ENCODE measurements at places on chromosomes 4 and X.

DNA sequence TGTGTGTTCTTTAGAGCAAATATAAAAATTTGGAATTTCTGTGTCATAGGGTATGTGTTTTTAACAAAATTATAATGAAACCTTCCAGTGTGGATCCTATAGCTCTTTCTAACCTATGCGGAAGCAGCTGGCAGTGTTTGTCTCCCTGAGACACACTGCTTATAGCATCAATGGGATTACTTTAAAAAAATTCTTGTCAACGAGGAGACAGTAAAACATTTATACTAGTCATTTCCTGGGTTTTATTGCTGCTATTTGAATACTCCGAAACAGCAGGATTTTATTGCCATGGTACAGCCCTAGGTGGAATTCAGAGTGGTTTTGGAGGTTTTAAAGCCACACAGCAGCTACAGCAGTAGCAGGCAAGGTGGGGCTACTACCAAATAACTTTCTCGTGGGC lies 145.1 kb upstream of the IL1RAPL2 start:
- DNase-seq, result no peak

DNA sequence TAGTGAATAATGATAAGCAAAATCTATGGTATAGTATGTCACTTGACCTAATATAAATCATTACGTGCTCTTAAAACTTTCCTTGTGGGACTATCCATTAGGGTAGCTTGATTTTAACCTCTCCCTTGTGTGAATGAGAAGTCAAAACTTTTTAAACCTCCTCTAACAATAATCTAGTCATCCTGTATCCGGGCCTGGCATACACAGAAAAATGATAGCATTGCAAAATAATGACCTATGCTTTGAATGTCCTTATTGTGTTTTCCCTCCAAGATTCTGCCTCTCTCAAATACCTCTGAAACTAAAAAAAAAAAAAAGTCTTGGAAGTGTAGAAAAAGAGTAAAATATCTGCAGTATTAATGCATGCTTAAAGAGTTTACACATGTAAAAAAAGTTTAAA lies 250.0 kb upstream of the NDST3 start:
- no peak for DNase-seq

DNA sequence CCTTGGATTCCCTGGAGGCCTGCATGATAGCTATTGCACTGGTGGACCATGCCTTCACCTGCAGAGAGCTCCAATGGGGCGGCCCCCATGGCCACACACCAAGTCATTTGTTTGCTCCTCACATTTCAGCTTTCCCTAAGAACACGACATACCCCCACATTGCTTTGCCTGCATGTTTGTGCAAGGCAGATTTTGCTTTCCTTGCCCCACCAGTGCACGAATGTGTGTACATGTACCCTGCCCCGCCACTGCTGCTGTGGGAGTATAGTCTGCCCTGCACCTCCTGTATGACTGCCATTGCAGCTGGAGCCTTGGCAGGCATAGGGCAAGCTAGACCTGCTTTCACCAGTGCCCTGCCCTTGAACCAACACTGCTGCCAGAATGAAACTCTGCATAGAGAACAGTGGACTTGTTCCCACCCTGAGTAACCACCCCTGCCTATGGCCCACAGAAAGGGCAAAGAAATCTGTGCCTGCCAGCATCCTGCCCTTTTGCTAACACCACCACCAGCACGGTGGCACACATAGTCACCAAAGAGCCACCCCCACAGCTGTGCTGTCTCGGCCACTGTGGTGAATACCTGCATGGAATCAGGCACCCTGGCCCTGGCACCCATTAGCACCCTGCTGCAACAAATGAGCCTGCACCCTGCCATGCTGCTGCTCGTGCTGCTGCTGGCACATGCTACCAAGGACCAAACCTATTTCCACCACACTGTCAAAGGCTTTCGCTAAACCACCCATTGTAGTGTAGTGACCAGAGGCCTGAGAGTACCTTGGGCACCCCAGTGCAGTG lies 661.7 kb upstream of the FAM241A start:
- no peak for DNase-seq

- no peak for DNase-seq
Measured at GRCh38 chr4:137614491-137614890, 82.2 kb upstream of the PCDH18 start.

DNA sequence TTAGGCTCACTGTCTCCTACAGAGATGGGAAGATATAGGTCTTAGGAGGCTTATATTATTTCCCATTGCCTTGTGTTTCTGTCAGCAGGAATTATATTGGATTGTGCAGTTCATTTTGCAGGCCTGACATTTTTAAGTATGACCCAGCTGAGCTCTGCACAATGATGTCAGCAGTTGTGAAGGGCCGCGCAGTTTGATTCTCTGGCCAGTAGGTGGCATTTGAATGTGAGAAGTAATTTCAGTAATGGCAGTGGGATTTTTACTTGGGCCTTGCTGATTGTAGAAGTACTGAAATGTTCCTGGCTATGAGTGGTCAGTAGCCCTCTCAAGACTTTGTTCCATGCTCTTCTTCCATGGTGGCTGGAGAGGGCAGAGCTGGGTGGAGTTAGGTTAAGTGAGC lies 247.2 kb upstream of the MTMR8 start:
- DNase-seq, result no peak

GRCh38 chr4:24801136-24801855 lies 5.9 kb downstream of the SOD3 start:
- no peak for DNase-seq

DNA sequence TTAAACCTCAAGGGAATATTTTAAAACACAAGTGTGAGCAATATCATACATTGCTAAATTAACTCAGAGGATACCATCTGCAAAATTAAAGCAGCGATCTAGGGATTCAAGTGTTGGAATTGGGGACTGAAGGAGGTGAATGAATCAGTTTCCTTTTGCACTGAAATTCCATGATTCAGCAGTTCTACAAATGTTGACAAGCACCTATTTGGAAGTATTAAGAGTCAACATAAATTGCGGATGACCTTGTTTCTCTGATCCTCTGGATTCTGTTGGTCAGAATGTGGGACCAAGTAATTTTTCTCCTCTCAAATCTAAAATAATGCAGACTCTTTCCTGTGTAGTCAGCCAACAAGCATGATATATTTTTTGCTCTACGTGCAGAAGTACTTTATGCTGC lies 78.8 kb downstream of the LDB2 start:
- no peak for DNase-seq

- DNase-seq, result no peak
Measured at GRCh38 chr4:179666226-179666625, 2224.0 kb upstream of the AGA start.

- peak; percentile 67 for DNase-seq
Measured at GRCh38 chr4:108168671-108169523, at the start of gene LEF1. LEF1 (minus strand) TSS chr4:108168932; CDS start chr4:108167767, 1,165 bp downstream.

- no peak for DNase-seq
Measured at GRCh38 chr4:34767407-34767806, 1476.9 kb downstream of the ARAP2 start.

DNA sequence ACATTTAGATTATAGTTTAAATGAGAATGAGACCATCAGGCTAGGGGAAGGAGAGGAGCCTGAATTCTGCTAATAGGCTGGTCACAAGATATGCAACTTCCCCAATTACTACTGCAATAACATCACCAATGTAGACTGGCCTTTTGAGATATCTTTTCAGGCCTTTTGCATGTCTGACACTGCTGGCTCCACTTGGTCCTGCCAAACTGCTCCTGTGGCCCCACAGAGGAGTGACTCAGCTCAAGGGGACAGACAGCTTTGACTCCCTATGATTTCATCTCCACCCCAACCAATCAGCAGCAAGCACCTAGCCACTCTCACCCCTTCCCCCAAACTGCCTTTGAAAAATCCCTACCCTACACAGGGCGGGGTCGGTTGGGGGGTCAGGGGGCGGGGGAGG lies 22.8 kb downstream of the GPRIN3 start:
- peak; percentile 64 for DNase-seq

- DNase-seq, result no peak
Measured at GRCh38 chr4:71584585-71584984, 199.3 kb downstream of the GC start.

DNA sequence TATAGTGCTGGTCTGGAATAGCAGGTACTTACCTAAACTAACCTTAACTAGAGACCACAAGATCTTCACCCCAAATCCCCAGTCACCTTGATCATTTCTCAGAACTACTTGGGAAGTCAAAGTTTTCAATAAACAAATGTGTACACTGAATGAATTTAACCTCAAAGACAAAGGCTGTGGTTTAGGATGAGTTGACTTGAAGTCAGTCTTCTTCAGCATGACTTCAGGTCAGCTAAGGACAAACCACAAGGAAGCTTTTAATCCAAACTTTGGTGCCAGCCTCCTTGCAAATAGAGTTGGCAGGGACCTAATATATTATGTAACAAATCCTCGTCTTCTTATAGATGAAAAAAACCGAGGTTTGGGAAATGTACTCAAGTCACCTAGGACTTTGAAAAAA lies 21.2 kb upstream of the VCX2 start:
- DNase-seq, result no peak

- no peak for DNase-seq
Measured at GRCh38 chr4:47207555-47207954, 176.2 kb downstream of the GABRB1 start.

DNA sequence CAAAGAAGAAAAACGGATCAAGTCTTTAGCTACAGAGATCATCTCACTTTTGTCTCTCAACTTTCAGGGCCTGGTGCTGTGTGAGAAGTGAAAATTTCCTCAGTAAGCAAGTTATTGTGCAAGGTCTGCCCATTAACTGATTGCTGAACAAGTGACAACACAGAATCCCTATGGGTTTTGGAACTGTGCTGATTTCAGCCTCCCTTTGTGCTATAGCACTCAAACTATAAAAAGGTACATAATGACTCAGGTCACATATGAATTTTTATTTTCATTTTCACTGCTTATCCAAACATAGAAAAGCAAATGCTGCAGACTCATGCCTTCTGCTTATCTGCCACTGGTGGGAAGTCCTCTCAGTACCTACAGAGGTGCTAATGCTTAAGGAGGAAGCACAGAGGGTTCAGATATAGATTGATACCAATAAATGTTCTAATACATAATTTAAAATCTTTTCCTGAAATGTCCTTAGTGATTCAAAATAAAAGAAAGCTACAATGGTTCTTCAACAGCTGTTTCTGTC lies 576.2 kb upstream of the CT83 start:
- DNase-seq, result no peak

Measured in CD4-positive, alpha-beta T cell treated with Interleukin-12 subunit alpha and Interleukin-12 subunit beta, for 1 hour (primary cell).